ENCODE measurements at places on chromosomes 16 and 17. TPM values are rescaled to one million over a fixed set of nuclear protein-coding genes. Genes with fewer than 3 reads are reported as not detected.
A peak's percentile ranks its signal among the peaks of the same experiment; 100 is the strongest.

DNA sequence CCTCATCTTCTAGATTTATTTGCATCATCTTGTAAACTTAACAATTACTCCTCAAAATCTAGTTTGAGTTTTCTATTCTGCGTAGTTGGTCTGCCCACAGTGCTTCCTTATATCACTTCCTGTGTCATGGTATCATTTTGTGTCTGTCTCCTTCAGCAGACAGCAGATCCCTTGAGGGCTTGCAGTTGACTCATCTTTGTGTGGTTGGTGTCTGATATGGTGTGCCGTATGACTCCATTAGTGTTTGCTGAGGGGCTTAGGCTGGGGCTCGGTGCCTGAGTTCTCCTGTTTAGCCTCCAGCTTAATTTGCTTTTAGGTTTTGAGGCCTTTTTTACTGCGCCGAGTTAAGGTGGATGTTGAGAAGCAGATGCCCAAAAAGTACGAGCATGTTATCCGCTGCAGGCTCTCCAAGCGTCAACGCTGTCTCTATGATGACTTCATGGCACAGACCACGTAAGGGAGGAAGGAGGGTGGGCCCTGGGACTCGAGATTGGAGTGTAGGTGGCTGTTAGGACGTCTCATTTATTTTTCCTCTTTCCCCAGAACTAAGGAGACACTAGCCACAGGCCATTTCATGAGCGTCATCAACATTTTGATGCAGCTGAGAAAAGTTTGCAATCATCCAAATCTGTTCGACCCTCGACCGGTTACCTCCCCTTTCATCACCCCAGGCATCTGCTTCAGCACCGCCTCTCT lies 16.9 kb downstream of the SRCAP start:
- DNase-seq, result no peak

DNA sequence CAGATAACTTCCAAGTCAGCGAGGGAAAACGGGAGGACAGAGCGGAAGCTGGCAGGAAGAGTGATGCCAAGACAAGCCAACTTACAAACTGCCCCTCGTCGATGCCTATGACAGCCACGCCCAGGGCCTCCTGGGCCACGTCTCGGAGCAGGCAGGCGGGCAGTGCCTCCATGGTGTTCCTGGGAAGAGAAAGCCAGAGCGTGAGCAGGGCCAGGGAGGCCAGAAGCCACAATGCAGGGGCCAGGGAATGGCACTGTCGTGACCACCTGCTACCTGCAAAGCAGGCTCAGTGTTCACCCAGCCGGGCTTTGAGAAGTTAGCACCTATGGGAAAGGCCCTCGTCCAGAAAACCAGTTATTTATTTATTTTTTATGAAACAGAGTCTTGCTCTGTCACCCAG lies 4.3 kb downstream of the TK1 start:
- no peak for DNase-seq

GRCh38 chr16:65125871-65126270 lies 4.0 kb upstream of the CDH11 start:
- DNase-seq, result no peak

DNA sequence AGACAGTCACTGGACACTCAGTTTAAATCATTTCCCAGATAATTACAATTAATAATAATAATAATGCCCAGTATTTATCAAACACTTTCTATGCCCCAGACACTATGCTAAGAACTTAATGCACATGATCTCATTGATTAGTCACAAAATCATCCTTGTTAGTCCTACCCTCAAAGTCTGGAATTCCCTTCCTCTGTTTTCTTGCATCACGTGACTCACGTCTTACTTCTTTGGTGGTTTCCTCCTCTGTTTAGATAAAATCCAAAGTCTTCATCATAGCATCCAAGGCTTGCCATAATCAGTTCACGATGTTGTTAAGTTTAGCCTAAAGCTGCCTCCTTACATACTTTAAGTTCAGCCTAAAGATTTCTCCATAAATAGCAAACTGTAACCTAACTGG lies 471.9 kb downstream of the PMP22 start:
- no peak for DNase-seq

DNA sequence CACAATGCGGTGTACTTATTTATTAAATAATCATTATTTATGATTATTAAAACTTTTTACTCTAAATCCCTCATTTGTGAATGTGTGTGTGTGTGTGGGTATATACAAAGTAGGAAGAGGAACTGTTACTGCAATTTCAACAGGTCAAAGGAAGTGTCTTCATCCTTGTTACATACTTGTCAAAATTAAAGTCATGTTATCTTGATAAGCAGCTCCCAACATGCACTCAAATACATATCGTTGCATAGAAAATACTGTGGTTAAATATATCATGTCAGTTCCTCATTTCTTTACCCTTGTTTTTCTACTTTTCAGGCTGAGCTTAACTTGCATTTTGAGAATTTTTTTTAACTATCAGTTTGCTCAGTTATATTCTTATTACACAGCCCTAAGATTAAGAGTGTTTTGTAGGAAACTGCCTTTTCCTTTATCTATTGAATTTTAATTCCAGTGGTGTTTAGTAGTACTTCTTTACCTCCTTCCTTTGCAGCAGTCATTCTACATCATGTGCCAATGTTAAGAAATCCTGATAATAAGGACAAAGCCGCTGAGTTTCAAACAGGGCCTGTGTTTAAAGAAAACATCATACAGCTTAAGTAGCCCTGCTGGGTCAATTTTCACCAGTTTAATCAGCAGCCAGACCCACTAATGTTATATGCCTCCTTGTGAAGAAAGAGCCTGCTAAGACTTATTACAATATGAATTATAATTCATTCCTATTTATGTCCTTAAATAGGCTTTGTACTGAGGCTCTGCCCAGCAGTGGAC lies 7.2 kb downstream of the EFCAB5 start:
- no peak for DNase-seq

GRCh38 chr16:19147126-19147525 lies 20.9 kb upstream of the SYT17 start:
- no peak for DNase-seq

GRCh38 chr16:81654346-81654745 lies 124.7 kb upstream of the PLCG2 start:
- no peak for DNase-seq

DNA sequence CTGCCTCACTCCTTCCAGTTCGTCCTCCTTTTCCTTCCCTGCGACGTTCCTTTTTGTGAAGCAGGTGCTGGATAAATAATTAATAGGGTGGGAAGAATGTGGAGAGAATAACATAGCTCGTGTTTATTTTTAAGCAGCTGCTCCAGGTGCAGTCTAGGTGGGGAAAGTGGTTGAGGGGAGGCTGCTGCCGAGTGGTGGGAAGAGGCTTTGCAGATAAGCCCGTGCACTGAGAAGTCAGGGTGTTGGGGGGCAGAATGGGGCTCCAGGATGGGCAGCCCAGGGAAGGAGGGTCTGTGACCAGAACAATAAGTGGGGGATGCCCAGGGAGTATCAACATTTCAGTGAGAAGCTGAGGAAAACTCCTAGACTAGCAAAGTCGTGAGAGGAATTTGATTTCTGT lies 300.5 kb downstream of the CPPED1 start:
- no peak for DNase-seq

DNA sequence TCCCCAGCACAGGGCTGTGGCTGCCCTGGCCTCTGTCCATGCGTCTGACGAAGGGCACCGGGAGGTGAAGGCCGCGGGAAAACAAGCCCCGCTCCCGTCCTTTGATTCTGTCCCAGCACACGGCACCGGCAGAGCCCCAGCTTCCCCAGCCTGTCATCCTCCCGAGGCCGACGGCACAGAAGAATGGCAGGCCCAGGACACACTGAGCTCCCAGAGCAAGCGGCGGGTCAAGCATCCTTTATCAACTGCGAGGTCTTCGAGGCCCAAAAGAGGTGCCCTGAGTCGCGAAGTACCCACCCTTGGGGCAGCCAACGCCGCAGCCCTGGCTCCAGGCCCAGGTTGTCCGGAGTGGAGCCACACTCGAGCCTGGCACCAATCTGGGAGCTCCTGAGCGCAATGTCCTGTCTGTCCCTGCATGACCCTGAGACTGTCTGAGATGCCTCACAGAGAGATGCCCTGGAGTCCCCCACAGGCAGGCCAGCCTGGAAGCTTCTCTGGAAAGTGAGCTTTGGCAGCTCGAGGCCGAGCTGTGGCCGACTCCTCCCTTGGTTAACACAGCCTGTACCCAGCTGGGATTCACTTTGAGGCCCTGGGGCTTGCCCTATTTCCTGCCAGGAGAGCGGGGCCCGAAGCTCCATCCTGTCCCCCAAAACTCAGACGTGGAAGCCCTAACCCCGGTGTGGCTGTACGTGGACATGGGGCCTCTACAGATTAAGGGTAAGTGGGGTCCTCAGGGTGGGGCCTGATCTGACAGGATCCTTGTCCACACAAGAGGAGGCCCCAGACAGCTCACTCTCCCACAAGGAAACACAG lies 23.3 kb downstream of the SLC7A5 start:
- no peak for DNase-seq

DNA sequence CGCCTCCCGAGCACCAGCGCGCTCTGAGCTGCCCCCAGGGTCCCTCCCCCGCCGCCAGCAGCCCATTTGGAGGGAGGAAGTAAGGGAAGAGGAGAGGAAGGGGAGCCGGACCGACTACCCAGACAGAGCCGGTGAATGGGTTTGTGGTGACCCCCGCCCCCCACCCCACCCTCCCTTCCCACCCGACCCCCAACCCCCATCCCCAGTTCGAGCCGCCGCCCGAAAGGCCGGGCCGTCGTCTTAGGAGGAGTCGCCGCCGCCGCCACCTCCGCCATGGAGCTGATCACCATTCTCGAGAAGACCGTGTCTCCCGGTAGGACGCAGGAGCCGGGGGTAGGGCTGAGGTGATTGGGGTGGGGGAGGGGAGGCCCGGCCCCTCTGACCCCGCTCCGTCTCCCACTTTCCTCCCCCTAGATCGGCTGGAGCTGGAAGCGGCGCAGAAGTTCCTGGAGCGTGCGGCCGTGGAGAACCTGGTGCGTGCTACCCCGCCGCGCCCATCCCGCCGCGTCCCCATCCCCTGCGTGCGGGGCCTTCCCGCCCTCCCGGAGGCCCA lies 329 bp downstream of the KPNB1 start:
- DNase-seq, result peak; percentile 72

- no peak for DNase-seq
Observed at GRCh38 chr17:31535581-31535981, 144.1 kb downstream of the RAB11FIP4 start.

DNA sequence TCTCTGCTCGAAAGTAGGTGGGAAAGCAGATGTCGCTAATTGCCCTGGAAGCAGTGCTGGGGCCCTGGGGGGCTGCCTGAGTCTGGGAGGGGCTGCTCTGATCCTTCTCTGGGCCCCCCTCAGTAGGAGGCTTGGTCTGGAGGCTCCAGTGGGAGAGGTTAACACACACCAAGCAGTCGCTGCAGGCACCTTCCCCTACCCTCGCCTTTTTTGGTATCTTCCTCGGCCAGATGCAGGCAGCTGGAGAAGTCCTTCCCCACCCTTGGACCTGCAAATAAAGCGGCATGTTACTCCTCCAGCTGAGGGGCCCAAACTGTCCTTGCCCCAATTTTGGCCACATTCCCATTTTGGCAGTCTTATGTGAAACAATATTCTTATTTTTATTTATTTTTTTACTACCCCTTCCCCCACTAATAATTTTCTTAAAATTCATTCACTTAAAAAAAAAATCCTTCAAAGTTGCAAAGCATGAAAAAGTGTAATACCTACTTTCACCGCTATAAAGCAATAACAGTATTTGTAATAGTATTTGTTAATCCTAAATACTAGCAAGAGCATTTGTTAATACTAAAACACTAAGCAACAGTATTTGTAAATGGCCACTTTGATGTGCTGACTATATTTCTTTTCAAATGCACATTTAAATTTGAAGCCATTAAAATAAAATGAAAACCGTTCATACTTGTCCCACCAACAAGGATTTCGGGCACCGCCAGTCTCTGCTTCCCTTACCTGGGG lies 15.0 kb downstream of the C16orf46 start:
- DNase-seq, result no peak

DNA sequence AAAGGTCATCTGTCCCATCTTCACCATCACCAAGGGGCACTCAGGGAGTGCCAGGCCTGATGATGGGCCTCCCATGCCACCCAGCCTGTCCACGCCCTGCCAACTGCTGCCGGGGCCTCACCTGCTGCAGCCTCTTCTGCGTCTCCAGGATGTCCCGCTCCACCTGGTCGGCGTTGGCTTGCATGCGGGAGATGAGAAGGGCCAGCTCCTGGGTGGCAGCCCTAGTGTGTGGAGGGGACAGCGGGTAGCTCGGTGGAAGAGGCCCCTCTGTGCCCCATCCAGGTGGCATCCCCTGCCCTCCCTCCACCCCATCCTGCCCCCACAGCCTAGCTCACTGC lies 3.2 kb downstream of the EVPL start:
- DNase-seq, result no peak

- no peak for DNase-seq
Observed at GRCh38 chr17:43734376-43734775, 24.2 kb downstream of the SOST start.

DNA sequence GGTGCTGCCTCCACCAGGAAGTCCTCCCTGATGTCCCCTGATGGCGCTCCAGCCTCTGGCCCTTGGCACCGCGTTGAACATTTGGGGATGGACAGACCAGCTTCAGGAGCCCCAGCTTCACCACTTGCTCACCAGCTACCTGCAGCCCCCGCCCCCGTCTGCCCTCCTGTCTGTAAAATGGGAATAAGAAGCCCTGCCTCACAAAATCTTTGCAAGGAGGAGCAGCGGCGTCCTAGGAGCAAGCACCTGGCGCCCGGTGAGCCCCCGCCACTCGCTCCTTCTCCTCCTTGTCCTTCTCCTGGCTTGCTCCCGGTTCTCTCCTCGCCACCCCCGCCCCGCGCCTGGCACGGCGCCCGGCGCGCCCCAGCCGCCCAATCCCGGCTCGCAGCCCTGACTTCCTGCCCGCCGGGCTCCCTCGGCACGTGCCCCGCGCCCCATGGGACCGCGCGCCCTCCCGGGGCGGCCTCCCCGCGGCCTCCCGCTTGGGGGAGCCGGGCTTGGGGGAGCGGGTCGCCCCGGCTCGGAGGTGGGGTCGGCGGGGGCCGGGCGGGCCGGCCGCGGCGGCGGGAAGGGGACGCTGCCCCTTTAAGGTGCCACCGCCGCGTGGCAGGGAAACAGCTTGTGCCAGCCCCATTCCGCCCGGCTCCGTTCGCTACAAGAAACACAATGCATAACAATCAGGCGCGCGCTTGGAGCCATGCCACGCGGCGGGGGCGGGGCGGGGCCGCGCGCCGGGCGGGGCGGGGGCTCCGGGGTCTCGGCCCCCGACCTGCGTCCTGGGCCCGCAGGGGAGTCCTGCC lies 9.1 kb upstream of the PPP1R1B start:
- peak; percentile 75 for DNase-seq

- peak; percentile 59 for DNase-seq
Observed at GRCh38 chr17:39775031-39775430, 37.3 kb downstream of the GRB7 start.

Gene MYH3
- total RNA-seq, result 3.2 TPM

Gene DOC2B
- total RNA-seq, result 0.64 TPM

Gene CMTM2
- not detected for total RNA-seq

Gene UTS2R
- not detected for total RNA-seq

Gene MAPT
- total RNA-seq, result 0.46 TPM

Gene HS3ST3A1
- total RNA-seq, result not detected

Gene RTN4RL1
- total RNA-seq, result not detected

Gene PPP1R27
- not detected for total RNA-seq

Gene BICDL2
- total RNA-seq, result not detected

Gene OSGIN1
- total RNA-seq, result 1.0 TPM

Gene HBM
- not detected for total RNA-seq

Data from CD8-positive, alpha-beta T cell (primary cell).